ENCODE measurements at places on chromosomes 6 and 20. TPM values are rescaled to one million over a fixed set of nuclear protein-coding genes. Genes with fewer than 3 reads are reported as not detected.

The NCOA7 gene
- 21.7 TPM for total RNA-seq

The PHACTR1 gene
- 0.92 TPM for total RNA-seq

DNA sequence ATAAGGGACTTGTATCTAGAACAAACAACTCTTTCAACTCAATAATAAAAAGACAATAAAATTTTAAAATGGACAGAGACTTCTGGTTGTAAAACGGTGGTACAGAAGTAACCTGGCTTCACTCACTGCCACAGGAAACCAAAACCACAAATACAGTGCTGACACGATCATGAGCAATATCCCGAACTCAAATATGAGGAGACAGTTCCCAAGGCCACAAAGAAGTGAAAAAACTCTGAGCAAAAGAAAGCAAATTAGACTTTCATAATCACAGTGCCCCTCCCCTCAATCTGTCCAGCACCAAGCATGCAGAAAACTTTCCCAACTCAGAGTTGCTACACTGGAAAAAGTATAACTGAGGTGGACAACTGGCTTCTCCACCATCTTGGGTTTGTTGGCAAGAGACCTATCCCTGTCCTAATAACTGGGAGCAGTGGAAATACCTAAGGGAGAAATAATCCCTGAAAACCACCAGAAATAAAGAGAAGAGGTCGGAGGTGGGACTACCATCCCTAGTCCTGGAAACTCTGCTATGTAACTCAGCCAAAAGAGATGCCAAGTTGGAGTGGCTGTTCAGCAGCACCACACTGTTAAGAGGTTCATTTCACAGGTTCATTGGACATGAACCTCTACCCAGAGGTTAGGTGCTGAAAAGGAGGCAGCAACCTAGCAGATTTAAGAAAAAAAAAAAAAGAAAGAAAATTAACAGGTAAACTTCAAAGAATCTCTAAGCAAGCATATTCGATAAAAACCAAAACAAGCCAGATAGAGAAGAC is 55.5 kb downstream of the REV3L start:
- DNase-seq, result no peak

The FOXQ1 gene
- total RNA-seq, result not detected

- no peak for DNase-seq
Observed at GRCh38 chr6:167655174-167655821, 171.4 kb upstream of the AFDN start.

DNA sequence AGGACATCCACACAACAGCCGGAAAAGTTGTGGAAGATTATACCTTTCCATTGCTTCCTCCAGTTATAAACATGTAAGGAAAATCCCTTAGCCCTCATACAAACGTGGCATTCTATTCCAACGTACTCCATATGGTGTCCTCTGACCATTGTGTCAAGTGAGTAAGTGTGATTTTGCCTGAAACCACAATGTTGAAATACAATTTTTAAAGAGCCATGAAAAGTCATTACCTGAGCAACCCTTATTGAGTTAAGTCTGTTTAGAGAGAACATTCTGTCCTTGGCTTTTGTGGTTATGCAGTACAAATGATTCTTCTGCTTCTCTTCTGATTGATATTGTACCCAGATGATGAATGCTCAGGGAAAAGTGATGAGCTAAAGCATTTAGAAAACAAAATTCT is 530.1 kb downstream of the HAO1 start:
- DNase-seq, result no peak

GRCh38 chr6:317448-318144 is 25.3 kb downstream of the DUSP22 start:
- DNase-seq, result no peak

DNA sequence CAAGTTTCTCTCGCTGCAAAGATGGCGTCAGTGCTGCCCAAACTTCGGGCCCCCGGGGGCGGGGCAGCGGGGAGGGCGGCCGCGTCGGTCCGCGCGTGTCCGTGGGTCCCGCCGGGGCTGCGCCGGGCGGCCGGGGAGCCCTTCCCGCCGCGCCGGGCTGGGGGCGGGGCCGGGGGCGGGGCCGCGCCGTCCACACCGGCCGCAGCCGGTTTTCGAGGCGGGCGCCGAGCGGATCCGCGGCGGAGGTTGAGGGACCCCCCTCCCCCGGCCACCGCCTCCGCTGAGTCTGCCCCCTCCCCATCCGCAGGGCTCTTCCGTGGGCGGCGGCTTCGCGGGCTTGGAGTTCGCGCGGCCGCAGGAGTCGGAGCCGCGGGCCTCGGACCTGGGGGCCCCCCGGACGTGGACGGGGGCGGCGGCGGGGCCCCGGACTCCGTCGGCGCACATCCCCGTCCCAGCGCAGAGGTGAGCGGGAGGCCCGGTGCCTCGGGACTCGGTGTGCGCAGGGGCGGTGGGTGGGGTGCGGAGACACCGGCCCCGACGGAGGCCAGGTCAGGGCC is 572 bp downstream of the SLC2A4RG start:
- peak; percentile 58 for DNase-seq

The ARFGEF2 gene
- 22.0 TPM for total RNA-seq

The TCF15 gene
- total RNA-seq, result not detected

DNA sequence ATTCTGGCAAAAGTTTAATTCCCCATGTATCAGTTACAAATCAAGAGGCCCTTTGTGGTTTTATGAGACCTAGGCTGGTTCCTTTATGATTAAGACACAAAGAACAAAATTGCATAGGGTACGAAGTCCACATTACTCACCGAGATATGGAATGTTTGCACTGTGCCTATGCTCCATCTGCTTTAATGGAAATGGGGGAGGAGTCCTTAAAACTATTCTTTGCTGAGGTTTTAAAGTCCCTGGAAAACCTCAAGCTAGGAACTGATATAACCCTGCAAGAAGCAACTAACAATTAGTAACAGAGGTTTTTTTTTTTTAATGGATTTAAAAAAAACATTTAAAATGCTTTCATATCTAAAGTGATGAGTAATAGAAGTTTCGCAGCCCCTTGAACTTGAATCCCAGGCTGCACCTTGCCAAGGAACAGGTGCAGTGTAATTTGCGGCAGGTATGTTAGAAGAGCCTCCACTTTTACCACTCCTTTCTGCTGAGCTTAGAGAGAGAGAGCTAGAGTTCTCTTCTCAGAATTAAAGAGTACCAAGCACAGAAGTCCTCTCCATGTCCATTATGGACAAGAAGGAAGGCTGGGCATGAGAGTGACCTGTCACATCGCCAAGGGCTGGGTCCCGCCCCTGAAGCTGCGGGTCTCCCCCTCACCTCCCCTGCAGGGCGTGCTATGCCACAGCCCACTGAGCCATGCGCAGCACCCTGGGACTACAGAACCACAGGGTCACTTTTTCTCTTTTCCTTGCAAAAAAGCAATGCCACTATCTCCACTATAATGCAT is 2.3 kb downstream of the SERPINB1 start:
- no peak for DNase-seq

DNA sequence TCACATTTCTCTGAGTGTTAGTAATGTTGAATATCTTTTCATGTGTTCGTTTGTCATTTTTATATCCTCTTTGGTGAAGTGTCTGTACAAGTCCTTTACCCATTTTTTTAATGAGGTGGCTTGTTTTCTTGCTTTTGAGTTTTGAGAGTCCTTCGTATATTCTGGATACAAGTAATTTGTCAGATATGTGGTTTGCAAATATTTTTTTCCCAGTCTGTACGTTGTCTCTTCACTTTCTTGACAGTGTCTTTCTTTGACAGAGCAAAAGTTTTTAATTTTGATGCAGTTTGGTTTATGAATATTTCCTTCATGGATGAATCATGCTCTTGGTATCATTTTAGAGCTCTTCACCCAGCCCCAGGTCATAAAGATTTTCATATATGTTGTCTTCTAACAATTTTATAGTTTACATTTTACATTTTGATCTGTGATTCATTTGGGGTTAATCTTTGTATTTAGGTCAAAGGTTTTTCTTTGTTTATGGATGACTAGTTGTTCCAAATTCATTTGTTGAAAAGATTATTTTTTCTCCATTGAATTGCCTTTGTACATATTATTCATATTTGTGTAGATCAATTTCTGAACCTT is 152.5 kb downstream of the MRPL14 start:
- no peak for DNase-seq

The C2 gene
- 354 TPM for total RNA-seq

GRCh38 chr6:37514837-37515236 is 15.1 kb upstream of the CCDC167 start:
- no peak for DNase-seq

- DNase-seq, result no peak
Observed at GRCh38 chr6:167119670-167120582, 3.0 kb upstream of the CCR6 start.

DNA sequence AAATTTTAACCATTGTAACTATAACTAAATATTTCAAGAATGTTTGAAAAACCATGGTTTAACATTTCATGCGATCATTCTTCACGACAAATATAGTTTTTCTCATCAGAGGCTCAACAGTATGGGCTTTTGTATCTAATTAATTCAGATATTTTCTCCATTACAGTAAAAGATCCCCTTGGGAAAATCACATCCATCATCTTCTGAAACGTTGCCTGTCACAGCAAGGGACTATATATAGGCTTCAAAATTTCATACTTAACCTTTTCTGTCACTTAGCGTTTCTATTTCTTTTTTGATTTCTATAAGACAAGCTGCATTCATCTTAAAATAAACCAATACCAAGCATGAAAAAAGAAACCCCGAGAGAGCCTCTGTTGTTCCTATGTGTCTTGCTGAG is 710.0 kb downstream of the PRKN start:
- no peak for DNase-seq

- DNase-seq, result no peak
Observed at GRCh38 chr6:83125425-83125824, 58.0 kb downstream of the DOP1A start.

The METTL24 gene
- 2.0 TPM for total RNA-seq

- DNase-seq, result no peak
Observed at GRCh38 chr20:53828682-53829254, 235.1 kb upstream of the ZNF217 start.

The KCNK15 gene
- total RNA-seq, result not detected
